ENCODE measurements at places on chromosomes 3 and 15.

DNA sequence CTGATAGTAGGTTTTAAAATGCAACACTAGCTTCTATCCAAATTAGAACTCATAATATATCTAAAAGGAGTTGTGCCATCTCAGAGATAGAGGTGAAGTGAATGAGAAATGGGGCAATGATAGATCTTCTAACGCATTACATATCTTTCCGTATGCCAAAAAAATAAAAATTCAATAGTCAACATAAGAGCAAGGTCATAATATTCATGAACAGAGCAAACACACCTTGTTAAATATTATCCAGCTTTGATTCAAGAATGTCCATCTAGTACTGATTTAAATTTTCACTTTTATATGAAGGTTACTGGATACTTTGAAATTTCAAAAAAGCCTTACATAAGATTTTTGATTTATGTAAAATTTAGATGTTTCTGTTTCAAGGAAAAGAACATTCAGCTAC is 554.5 kb downstream of the NSUN3 start:
- DNase-seq = no peak

DNA sequence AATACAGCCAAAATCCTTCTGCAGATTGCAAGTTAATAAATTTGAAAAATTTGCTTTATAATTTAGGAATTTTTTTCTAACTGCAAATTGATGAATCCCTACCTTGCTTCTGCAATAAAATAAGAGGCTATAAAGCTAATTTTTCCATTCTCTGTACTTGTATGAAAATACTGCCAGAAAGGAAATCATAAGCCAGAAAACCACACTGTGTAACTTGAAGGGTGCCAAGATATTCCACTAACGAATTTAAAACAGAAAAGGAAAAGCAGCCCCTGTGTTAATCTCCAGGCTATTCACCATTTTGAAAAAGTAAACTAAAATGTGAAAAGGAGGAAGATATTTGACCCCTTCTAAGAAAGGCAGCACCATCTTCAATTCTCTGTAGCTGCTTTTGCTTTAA is 557.9 kb upstream of the ZNF385D start:
- DNase-seq = no peak

DNA sequence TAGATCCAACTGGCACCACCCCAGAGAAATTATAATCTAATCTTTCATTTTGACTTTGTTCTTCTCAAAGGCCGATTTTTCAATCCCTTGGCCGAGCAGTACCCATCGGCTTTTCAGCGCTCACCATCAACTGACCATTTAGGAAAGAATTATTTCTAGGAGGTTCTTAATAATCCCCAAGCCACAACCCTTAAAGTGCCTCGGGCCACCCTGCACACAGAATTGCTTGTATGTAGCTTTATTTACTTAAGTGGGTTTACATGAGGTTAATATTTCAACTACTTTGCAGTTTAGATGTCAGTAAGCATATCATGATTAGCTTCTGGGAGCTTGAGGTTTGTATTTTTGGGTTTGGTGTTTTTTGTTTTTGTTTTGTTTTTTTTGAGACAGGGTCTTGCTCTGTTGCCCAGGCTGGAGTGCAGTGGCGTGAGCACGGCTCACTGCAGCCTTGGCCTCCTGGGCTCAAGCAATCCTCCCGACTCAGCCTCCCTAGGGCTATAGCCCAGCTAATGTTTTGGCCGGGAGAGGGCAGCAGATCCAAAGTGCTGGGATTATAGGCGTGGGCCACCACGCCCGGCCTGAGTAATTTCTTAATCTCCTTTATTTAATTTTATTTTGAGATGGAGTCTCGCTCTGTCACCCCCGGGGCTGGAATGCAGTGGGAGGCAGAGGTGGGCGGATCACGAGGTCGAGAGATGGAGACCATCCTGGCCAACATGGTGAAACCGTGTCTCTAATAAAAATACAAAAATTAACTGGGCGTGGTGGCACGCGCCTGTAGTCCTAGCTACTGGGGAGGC is 801 bp upstream of the CDAN1 start:
- DNase-seq = no peak

GRCh38 chr3:151307583-151308488 is 8.8 kb downstream of the GPR87 start:
- DNase-seq = no peak

- DNase-seq = no peak
These were observed 62.2 kb downstream of the CASR start for GRCh38 chr3:122245513-122246174.

- no peak for DNase-seq
These were observed 222.3 kb downstream of the MEIS2 start for GRCh38 chr15:36877796-36878683.

- DNase-seq = no peak
These were observed 50.4 kb downstream of the TCF12 start for GRCh38 chr15:56968821-56969220.

DNA sequence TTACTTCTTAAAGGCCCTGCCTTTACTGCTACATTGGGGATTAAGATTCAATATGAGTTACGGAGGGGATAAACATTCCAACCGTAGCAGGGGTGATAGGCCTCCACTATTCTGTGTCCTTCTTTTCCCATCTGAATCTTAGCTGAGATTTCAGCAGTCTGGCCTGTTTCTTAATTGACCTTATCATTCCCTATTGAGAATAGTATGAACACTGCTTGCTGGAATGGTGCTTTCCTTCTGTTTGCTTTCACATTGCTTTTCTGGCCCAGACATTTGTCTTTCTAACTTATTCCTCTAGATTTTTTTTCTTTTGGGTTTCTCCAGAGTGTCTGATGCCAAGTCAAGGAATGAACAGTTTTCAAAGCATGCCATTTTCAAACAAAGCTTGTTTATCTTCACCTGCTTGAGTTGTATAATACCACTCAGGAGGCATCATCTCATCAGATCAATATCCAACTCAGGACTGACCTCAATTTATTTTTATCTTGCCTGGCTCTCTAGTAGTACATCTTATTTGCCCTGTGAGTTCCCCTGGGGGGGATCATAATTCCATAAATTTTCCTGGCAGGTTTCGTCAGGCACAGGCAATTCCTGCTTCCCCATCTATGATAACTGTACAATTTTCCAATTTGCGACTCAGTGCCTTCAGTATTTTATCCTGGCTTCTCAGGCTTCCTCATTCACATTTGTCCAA is 161.1 kb upstream of the STT3B start:
- no peak for DNase-seq

DNA sequence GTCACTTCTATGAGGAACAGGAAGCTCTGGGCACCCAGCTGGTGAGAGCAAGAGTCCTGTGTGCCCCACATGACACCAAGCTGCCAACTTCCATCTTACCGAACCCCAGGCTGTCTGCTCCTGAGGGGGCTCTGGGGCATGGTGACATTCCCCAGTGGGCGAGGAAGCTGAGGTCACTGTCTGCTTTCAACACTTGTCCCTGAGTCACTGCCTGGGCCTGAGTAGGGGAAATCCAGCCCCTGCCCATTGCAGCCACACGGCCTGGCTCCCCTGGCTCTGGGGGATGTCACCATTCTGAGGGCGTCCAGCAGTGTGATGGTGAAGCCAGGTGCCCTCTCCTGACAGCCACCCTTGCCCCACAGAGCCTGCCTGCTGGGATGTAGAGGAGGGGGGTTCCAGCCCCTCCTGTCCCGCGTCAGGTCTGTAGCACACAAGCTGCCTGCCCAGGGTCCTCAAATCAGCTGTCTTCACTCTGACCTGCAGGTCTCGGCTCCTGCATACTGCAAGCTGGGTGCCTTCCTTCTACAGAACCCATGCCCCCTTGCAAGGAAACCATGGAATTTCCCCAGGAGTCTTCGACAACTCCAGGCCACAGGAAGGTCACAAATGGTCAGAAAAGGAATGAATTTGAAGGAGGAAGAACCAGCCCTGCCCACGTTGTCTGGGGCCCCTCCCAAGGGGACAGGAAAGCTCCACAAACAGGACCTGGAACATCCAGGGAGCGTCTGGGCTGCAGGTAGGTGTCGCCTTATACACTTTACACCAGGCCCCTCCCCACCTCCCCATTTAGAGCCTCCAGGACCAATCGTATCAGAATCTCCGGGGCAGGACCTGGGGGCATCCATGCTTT is 69.9 kb upstream of the GATM start:
- no peak for DNase-seq

DNA sequence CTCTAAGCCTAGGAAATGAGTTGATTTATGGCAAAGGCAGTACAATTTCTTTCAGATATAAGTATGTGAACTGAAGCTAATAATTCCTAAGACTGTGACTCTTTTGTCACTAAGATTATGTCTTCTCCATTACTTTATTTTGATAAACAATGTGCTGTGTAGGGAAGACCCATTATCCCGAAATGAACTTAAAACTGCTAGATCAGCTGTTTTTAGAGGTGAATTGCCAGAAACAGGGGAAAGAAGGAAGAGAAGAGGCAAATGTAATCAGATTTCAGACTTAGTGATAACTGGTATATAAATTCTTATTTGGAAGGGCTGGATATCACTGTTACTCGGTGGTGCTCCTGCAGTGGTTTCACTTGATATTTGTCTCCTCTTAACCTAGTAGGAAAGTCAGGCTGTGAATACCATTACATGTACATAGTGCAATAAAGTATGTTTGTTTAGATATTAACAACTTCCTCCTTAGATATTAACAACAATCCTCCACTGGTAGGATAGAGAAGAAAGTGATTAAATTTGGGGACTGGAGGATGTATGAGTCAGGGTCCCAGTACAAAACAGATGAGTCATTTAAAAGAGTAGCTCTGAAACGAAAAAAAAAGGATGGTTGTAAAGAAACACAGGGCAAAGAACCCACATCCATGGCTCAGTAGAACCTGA is 338.5 kb upstream of the KCNH8 start:
- no peak for DNase-seq

DNA sequence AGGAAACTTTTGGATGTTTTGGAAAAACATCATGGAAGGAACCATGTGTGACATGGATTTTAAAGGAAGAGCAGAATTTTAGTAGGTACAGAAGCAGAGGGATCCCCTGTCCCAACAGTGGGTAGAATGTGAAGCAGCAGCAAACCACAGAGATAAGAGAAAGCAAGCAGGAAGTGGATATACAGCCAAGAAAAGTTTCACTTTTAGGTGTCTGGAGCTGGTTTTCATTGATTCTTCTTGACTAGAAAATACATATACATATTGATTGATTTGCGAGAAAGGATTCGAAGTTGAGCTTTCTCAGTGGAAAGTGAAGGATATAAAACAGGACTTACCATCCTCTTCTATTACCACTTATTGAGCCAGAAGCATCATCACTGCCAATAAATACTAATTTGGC is 133.5 kb downstream of the KCNMB2 start:
- DNase-seq = no peak

GRCh38 chr3:191262650-191263049 is 63.6 kb downstream of the OSTN start:
- DNase-seq = no peak

- DNase-seq = no peak
These were observed 291.0 kb downstream of the TBL1XR1 start for GRCh38 chr3:176906046-176906905.

DNA sequence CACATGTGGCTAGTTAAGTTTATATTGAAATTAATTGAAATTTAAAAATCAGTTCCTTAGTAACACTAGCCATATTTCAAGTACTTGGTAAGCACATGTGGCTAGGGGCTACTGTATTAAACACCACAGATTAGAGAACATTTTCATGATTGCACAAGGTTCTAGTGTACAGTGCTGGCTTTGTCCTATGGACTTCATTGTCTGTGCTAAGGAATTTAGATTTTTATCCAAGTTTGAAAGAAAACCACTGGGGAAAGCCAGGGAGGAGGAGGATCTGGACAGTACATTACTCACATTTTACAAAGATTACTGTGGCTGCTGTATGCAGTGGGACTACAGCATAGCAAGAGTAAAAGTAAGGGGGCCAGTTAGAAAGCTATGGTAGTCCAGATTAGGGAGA is 13.9 kb downstream of the STAC start:
- DNase-seq = no peak

GRCh38 chr15:91304786-91305185 is 204.7 kb downstream of the SV2B start:
- no peak for DNase-seq

GRCh38 chr15:79432345-79433275 is 474 bp downstream of the MINAR1 start:
- DNase-seq = no peak

DNA sequence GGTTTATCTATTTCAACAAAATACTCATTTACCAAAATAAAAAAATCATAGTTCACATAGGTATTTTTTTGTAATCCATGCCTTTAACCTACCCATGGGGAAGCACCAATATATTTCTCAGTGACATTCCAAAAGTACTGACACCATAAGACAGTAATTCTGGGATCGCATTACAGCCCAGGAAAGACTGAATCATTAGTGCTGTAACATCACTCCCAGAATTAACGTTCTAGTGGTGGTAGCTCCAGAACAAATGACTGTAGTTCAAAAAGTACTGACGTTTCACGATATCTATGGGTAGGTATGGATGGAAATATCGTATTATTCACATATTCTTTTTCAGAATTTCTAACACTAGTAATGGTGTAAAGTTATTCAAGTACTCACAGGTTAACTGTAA is 54.3 kb upstream of the NEK10 start:
- no peak for DNase-seq

GRCh38 chr3:186967686-186968085 is 37.4 kb downstream of the ST6GAL1 start:
- no peak for DNase-seq

GRCh38 chr3:172799246-172799645 is 48.7 kb downstream of the ECT2 start:
- no peak for DNase-seq

- no peak for DNase-seq
These were observed at the start of gene ZNF385D for GRCh38 chr3:21750831-21751391. ZNF385D (minus strand) TSS chr3:21751210; CDS start chr3:21750916, 294 bp downstream.

- no peak for DNase-seq
These were observed 23.9 kb upstream of the ST3GAL6 start for GRCh38 chr3:98739266-98739665.

DNA sequence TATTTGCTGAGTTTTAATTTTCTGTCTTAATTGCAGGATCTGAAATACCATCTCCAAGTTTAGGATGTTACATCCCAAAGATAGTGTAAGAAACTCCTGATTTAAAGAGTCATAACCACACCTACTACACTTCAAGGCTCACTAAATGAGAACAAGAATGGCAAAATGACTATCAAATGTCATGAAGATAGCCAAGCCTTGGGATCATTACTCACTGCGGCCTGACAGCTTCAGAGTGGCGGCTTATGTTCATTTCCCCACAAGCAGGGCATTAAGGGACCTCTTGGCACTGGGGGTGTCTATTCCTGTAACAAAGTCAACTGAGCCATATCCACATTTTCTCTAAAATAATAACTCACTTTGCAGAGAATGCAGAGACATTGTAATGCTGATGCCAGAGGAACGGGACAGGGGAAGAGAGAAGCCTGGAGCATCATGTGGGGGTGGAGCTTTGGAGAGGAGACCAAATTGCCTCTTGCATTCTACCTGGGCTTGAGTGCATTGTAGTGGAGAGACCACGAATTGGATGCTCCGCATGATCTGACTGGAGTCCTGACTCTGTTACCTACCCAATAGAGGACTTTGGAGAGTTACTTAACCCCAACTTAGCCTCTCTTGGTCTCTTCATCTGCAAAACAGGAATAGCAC is 219.2 kb downstream of the OPA1 start:
- DNase-seq = no peak

Measured in central memory CD8-positive, alpha-beta T cell (primary cell).